Adrenal gland (tissue), 19 donors: ENCODE measurements at places on chromosomes 12 and 14. TPM values are rescaled to one million over a fixed set of nuclear protein-coding genes. Genes with fewer than 3 reads are reported as not detected.

The PACS2 gene
- total RNA-seq, result 39.6 TPM

The SMIM41 gene
- total RNA-seq, result not detected

The TGFB3 gene
- 73.5 TPM for total RNA-seq

The ARMH4 gene
- 9.5 TPM for total RNA-seq

The USP5 gene
- total RNA-seq, result 122 TPM

The ALG10 gene
- 9.9 TPM for total RNA-seq

The HHIPL1 gene
- 1.9 TPM for total RNA-seq

The TC2N gene
- 10.9 TPM for total RNA-seq

The CRIP2 gene
- total RNA-seq, result 36.4 TPM

The RIPK3 gene
- total RNA-seq, result 3.6 TPM

The TAS2R20 gene
- 0.91 TPM for total RNA-seq

The EXOC3L4 gene
- 0.96 TPM for total RNA-seq

The LHX5 gene
- total RNA-seq, result not detected

The ZNF140 gene
- 21.8 TPM for total RNA-seq

The RFLNA gene
- total RNA-seq, result 0.88 TPM

The PLEK2 gene
- total RNA-seq, result 49.4 TPM

The LTBR gene
- 234 TPM for total RNA-seq

The KERA gene
- total RNA-seq, result not detected

The INHBE gene
- total RNA-seq, result not detected

The KLRK1 gene
- total RNA-seq, result 0.75 TPM

The LBHD2 gene
- total RNA-seq, result not detected

The B4GALNT1 gene
- total RNA-seq, result 1.4 TPM

The PPTC7 gene
- 29.9 TPM for total RNA-seq

The CLEC4D gene
- total RNA-seq, result not detected

The P2RX2 gene
- total RNA-seq, result not detected

The SPX gene
- total RNA-seq, result 0.49 TPM

The SLC2A3 gene
- total RNA-seq, result 19.3 TPM

The TMEM63C gene
- 19.5 TPM for total RNA-seq

The GABARAPL1 gene
- total RNA-seq, result 71.8 TPM

The IGF1 gene
- total RNA-seq, result 7.1 TPM

The ST8SIA1 gene
- total RNA-seq, result 35.0 TPM

The ABCB9 gene
- total RNA-seq, result 6.8 TPM

The RNASE7 gene
- not detected for total RNA-seq

The TEX22 gene
- total RNA-seq, result 0.17 TPM

The OVCH1 gene
- total RNA-seq, result not detected

The SLC5A8 gene
- total RNA-seq, result 0.67 TPM

The CCDC184 gene
- 1.4 TPM for total RNA-seq

The MIPOL1 gene
- total RNA-seq, result 6.9 TPM

The KRT75 gene
- total RNA-seq, result not detected

The CCDC38 gene
- total RNA-seq, result 0.88 TPM
